CD4-positive, alpha-beta T cell treated with Interleukin-21 for 1 hour (primary cell): ENCODE measurements at places on chromosomes 2 and 18.

- DNase-seq, result no peak
Observed at GRCh38 chr2:201538025-201538424, 86.5 kb downstream of the STRADB start.

DNA sequence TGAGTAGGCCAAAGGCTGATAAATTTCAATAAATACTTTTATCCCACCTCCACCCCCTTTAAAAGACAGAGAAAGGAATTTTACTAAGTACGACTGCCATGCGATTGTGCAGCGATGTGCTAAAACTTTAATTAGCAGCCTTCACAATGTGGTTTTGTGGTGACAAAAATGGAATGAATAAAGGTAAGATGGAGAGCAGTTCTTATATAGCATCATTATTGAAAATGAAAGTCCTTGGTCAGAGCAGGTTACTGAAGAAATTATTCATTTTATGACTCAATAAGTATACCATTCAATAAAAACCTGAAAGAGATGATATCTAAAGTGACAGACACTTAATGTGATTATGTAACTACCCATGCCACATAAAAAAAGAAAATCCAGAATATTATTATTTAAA lies 33.2 kb upstream of the MTIF2 start:
- DNase-seq, result peak; percentile 7

DNA sequence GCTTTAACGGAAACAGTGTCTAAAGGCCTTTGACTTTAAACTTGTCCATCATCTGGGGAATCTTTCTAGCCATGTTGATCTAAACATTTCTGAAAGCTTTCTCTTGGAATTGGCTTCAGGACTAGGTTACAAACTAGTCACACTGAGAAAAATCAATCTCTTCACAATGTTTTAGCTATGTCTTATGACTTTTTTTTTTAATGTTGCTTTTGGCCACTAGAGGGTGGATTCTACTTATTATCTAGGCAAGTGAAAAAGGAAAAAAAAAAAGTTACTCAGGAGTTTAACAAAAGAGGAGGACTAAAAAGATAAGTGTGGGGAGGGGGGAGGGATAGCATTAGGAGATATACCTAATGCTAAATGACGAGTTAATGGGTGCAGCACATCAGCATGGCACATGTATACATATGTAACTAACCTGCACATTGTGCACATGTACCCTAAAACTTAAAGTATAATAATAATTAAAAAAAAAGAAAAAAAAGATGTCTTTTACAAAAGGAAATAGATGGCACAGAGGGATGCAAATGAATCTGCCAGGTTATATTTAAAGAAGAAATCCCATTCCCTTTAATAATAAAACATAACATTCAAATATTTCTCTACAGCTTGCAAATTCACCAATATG lies 160.4 kb upstream of the PID1 start:
- DNase-seq, result no peak

DNA sequence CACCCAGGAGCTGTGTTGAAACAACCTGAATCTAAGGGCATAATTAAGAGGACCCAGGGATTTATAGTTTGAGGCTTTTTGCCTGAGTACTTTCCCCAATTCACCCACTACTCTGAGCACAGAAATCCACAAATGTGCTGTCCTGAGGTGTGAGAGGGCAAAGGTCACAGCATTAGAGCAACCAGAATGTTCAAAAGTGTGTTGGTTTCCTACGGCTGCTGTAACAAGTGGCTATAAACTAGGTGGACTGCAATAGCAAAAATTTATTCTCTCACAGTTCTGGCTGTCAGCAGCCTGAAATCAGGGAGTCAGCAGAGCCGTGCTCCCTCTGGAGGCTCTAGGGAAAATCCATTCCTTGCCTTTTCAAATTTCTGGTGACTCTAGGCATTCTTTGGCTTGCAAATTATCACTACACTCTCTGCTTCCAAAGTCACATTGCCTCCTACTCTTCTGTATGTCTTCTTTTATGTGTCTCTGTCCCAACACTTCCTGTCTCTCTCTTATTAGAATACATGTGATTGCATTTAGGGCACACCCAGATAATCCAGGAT lies 91.4 kb upstream of the TACR1 start:
- no peak for DNase-seq

GRCh38 chr18:29160170-29160569 lies 983.2 kb upstream of the CDH2 start:
- no peak for DNase-seq

GRCh38 chr18:13563390-13563805 lies 163.0 kb downstream of the FAM210A start:
- DNase-seq, result no peak

DNA sequence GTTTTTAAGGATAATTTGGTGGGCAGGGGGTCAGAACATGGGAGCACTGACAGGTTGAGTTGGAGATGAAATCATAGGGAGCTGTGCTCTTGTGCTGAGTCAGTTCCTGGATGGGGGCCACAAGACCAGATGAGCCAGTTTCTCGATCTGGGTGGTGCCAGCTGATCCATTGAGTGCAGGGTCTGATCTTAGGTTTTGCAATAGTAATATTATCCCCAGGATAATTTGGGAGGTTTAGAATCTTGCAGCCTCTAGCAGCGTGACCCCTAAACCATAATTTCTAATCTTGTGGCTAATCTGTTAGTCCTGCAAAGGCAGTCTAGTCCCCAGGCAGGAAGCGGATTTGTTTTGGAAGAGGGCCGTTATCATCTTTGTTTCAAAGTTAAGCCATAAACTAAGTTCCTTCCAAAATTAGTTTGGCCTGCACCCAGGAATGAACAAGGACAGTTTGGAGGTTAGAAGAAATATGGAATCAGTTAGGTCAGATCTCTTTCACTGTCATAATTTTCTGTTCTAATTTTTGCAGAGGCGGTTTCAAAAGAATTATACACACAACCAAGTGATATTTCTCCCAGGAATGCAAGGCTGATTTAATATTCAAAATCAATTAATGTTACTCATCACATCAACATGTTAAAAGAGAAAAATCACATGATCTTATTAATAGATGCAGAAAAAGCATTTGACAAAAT lies 23.0 kb downstream of the DBI start:
- no peak for DNase-seq

DNA sequence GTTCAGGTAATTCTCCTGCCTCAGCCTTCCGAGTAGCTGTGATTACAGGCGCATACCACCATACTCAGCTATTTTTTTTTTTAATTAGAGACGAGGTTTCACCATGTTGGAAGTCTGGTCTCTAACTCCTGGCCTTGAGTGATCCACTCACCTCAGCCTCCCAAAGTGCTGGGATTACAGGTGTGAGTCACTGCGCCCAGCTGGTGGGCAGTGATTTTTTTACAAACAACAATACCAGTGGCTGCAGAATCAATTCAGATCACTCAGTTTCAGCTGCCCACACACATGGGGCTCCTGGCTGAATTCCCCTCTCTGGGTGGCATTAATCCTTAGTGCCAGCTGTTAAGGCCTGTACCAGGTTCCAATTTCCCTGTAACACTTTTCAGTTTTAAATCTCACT lies 13.3 kb upstream of the CYRIA start:
- no peak for DNase-seq

- no peak for DNase-seq
Observed at GRCh38 chr2:8581601-8582041, 100.2 kb upstream of the ID2 start.

GRCh38 chr2:191486584-191487320 lies 191.2 kb upstream of the NABP1 start:
- no peak for DNase-seq

- DNase-seq, result no peak
Observed at GRCh38 chr2:109721626-109722025, 72.5 kb upstream of the RGPD5 start.
